ENCODE measurements at places on chromosomes 11 and 22.
A peak's percentile ranks its signal among the peaks of the same experiment; 100 is the strongest.

DNA sequence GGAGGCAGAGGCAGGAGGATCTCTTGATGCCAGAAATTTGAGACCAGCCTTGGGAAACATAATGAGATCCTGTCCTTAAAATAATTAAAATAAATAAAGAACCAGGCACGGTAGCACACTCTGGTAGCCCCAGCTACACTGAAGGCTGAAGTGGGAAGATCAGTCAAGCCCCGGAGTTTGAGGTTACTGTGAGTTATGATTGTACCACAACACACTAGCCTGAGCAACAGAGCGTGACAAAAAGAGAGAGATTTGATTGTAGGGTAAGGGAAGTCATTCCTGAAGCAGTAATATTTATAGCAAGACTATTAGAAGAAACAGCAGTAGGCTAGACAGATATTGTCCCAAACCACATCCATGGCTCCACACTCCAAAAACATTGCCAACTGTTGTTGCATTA, 1408.4 kb upstream of the TENM4 start:
- DNase-seq, result no peak

DNA sequence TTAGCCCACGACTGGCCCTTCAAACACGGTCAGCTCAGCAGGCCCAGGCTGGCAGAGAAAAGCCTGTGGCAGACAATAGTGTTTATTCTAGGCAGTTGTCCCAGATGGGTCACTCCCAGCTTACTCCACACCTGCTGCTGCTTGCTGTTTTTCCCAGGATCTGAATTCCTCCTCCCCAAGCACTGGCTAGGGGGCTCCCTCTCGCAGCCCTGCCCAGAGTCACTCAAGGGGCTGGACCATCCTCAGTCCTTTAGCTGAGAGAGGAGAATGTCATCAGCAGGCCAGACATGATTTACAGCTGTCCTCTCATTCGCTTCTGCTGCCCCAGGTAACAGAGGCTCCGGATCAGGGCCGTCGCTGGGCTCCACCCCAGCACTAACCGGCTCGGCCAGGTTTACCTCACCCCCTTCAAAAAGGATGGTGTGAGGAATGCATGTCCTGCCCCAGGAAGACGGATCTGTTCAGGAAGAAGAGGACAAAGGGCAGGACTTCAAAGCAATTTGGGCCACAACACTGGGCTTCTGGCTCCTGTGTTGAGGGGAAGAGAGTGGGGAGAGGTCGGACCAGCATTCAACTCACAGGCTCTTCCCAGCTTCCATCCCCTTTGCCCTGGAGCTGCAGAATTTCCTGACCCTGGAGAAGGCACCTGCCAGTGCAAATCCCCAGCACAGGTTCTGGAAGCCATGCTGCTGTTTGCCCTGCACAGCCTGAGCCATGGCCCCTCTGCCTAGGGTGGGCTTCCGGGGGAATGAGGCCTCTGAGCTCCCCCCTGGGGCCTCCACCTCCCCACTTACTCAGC, 59.7 kb upstream of the BARX2 start:
- DNase-seq, result peak; percentile 62

DNA sequence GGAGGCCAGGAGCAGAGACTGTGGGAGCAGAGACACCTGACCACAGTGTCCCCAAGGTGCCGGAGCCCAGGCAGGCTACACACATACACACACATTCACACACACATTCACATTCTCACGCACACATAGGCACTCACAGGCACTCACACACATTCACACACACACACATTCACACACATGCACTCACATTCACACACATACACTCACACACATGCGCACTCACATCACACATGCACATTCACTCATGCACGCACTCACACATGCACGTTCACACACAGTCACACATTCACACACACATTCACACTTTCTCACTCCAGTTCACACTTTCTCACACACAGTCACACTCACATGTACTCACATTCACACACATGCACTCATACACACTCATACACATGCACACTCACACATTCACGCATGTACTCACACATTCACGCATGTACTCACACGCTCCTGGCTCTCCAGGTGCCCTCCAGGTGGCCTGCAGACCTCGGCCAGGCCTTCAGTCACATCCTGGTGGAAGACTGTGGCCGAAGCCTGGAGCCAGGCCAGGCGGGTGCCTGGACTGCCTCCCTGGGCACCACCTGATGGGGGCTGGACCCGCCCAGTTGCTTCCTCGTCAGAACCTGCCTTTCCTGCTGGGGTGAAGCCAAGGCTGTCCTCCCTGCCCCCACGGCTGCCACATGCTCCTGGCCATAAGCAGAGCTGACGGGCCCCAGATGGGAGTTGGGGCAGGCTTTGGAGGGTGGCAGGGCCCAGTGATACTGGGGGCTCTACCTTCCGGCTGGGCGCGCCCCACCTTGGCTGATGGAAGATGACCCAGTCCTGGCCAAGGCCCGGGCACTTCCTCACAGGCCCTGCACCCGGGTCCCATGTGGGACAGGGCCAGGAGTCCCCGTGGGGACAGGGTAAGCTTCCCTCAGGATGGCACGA, 89.5 kb downstream of the WNT7B start:
- peak; percentile 89 for DNase-seq

- no peak for DNase-seq
Observed at GRCh38 chr11:72682858-72683243, 8.6 kb upstream of the PDE2A start.
